ENCODE measurements at places on chromosomes 6 and 20.

DNA sequence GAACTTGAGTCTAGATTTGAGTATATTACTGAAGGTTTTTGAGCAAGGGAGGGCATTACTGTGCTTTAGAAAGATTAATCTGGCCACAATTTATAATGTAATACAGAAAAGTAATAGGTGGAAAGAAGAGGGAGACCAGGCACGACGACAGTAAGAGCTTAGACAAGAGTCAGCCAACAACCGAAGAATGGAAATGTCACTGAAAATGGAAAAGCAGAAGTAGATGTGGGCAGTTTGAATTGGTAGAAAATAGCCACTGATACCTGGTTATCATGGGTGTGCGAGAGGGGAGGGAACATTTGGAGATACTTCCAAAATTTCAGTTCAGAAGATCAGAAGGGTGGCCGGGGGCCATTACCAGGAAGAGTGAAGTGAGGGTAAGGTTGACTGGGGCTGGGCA lies 339.1 kb downstream of the UTRN start:
- no peak for DNase-seq

DNA sequence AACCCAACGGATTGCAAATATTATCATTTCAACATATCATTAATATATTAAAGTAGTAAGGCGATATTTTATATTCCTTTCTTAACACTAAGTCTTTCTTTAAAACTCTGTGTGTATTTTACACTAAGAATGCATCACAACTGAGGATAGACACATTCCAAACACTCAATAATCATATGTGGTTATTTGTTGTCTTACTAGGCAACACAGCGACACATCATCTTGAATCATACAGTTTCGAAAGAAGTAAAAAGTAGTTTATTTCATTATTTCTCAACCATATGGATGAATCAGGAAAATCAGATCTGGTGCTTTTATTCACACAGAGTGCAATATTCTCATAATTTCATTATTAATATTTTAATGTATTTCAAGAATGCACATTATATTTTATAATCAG lies 662.4 kb downstream of the EPHA7 start:
- no peak for DNase-seq

DNA sequence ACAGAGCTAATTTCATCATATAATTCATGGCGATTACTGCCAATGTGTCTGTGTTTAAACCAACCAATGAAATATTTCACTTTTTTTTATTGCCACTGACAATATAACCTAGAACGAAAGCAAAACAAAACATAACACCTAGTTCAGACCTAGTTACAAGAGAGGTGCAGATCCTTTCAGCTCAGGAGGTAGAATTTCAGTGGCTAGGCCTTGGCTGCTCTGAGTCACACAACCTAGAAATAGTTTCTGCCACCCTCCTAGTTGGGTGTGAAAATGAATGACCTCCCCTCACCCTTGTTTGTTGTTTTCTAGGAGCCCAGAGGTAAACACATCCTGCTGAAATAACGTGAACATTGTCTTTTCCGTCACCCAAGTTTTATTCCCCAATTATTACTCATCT lies 356.3 kb downstream of the HTR1B start:
- DNase-seq = no peak

GRCh38 chr6:71199736-71200135 lies 88.9 kb upstream of the OGFRL1 start:
- DNase-seq = no peak

- no peak for DNase-seq
Measured at GRCh38 chr20:2707353-2708072, 14.9 kb downstream of the EBF4 start.

DNA sequence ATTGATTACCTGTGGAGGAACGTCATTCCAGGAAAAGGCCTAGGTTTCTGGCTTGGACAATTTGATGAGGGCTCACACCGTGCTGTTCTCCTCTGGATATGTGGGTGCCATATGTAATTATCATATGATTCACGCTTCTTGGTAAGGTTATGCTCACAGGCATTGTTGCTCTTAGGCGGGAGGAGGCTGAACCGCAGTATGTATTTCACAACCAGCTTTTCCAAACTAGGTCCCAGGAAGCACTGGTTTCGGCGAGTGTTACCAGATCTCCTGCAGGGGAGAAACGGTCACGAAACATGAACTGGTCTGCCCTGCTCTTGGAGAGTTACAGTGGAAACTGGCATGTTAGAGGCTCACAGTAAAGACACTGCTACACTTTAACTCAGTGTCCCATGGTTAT lies 793 bp upstream of the FAM50B start:
- DNase-seq = no peak

GRCh38 chr20:44211177-44212039 lies 837 bp upstream of the OSER1 start:
- no peak for DNase-seq

GRCh38 chr6:109381061-109381746 lies 1.1 kb downstream of the CD164 start:
- no peak for DNase-seq

- DNase-seq = no peak
Measured at GRCh38 chr6:13496513-13497190, 9.3 kb upstream of the GFOD1 start.

DNA sequence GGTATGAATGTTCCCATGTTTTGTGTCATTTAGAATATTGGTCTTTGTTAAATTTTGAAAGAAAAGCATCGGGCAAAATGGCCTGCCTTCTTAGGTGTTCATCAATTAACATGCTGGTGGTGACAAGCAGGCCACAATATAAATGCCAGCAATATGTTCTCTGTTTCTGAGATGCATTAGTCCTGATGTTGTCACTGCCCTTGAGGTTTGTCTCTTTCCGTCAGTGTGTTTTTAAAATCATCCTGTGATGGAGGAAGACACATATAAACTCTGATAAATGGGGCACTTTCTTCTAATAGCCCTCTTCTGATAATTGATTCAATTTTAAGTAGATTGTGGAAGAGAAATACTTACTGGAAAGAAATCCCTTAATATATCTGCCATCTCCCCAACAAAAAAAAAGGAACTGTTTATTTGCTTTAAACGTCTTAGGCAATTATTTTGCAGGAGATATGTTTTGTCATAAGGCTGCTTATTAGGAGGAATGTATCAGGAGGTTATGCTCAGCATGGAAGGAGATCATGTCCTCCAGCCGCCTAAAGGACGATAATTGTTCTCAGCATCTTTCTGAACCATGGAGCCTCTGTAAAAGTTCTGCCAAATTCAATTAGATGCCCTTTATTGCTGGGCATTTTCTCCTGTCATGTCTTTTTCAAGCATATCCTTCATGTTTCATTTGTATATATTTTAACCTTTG lies 134.1 kb downstream of the COL9A1 start:
- no peak for DNase-seq

DNA sequence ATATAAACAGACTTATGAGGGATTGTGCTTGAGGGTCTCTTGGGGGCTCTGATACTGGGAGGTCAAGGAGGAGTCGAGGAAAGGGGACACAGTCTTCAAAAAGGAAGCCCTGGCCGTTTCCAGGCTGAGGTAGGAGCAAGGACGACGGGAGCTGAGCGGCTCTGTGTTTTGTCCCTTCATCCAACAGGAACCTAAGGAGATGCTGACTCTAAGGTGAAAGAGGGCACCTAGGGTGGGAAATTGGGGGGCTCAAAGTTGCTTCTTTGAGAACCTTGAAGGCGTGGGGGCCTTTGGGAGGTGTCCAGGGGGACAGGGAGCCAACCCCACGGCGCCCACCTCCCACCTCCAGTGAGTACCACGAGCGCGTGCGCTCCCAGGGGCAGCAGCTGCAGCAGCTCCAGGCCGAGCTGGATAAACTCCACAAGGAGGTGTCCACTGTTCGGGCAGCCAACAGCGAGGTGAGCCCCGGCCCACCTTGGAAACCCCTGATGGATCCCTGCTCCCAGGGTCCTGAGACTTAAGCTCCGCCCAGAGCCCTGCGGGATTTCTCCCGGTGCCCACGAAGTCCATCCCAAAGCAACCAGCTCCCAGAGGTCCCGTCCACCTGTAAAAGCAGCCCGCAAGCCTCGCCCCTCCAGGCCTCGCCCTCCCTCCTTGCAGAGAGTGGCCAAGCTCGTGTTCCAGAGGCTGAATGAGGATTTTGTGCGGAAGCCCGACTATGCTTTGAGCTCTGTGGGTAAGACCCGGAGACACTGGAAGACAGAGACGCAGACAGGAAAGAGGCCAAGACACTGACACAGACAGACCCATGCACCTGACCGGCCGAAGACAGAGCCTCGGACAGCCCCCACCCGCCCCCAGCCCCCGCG lies 2.9 kb downstream of the SPAG4 start:
- DNase-seq = no peak

GRCh38 chr6:80488190-80488589 lies 381.7 kb downstream of the BCKDHB start:
- DNase-seq = no peak

DNA sequence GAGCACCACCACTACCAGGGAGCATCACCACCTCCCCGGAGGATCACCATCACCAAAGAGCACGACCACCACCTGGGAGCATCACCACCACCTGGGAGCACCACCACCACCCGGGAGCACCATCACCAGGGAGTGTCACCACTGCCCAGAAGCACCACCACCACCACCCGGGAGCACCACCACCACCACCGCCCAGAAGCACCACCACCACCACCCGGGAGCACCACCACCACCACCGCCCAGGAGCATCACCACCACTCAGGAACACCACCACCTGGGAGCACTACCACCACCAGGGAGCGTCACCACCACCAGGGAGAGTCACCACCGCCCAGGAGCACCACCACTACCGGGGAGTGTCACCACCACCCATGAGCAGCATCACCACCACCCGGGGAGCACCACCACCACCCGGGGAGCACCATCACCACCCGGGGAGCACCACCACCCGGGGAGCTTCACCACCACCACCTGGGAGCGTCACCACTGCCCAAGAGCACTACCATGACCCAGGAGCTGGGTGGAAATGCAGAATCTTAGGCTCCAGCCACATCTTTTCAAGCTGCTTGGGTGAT lies 237.3 kb downstream of the SOD2 start:
- no peak for DNase-seq

GRCh38 chr6:33960345-33961313 lies 156.8 kb upstream of the MLN start:
- DNase-seq = no peak

GRCh38 chr6:21870076-21870730 lies 276.7 kb downstream of the SOX4 start:
- DNase-seq = no peak

DNA sequence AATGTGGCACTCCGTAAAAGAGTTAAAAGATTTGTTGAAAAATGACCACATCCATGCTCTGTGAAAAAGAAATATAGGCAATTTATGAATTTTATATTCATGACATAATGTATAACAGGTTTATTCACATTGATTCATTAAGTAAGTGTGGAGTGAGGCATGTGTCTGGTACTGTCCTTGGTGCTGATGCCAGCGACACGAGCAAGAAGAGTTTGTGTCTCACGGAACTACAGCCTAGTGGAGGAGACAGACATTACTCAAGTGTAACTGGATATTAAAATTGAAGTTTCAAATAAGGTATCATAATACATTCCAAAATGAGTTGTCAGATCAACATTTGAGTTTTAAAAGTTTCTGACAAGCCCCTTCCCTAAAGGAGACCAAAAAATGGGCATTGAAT lies 158.2 kb upstream of the PRND start:
- no peak for DNase-seq

- DNase-seq = no peak
Measured at GRCh38 chr6:44116641-44117382, 10.4 kb downstream of the MRPL14 start.

GRCh38 chr20:63121246-63121645 lies 94.7 kb downstream of the YTHDF1 start:
- DNase-seq = no peak

DNA sequence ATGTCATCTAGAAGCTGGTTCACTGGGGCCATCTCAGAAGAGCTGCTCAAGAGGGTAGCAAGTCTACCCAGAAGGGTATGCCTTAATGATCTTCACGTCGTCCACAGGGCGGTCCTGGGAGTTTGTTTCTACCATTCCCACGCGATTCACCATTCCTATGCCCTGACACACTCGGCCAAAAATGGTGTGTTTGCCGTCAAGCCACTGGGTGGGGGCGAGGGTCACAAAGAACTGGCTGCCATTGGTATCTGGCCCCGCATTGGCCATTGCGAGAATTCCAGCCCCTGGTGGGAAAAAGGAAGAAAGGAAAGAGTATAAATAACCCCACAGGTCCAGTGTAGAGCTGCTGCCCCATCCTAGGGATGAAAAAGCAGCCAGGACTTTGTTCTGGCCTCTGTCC lies 16.5 kb upstream of the CPNE5 start:
- DNase-seq = no peak

DNA sequence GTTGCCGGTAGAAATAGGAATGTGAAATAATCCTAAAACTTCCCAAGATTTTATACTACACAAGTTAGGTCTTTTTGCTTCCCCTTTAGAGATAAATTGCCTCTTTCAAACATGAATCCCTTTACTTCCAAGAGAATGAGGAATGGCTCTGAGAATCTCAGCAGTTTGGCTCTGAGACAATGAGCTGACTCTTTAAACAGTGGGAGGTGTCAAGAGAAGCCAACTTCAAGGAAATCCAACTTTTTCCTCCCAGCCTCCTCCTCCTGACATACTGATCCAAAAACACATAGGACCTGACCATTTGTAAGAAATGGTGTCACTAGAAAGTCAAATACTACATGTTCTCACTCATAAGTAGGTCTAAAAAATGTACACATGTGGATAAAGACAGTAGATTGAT lies 154.2 kb downstream of the ALDH8A1 start:
- DNase-seq = no peak

DNA sequence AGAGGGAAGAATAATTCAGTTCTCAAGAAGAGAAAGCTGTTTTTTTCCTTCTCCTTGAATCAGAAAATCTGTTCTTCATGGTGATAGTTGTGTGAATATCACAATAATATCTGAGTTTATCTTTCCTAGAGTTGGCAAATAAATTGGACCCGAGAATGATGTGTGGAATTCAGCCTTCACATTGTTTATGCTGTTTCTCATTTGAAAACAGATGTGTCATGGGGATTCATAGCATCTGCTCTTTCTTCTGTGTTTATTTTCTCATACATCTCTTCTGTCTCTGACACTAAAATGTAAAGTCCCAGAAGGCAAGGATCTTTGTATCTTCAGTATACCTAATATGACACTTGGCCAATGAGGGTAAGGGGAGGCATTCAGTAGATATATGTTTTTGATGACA lies 103.6 kb upstream of the SGK1 start:
- DNase-seq = no peak

- DNase-seq = peak; percentile 59
Measured at GRCh38 chr6:33768644-33769120, 20.2 kb downstream of the LEMD2 start.

GRCh38 chr6:167711211-167711610 lies 115.5 kb upstream of the AFDN start:
- DNase-seq = no peak
